ENCODE measurements at places on chromosomes 4 and X.

DNA sequence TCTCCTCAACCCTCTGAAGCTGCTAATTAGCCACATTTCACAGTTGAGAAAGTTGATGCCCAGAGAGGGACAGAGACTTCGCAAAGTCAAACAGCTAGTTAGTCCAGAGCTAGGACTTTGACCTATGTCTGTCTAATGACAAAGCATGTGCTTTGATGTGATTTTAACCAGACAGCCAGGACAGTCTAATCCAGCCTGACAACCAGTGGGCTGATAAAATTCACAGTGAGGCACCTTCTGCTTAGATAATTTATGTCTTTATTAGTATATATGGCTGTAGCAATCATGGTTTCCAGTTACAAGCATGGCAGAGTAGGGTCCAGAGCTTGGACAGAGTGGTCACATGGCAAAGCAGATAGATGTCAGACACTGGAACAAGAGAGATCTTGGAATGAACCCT, 133.6 kb upstream of the C1QTNF7 start:
- DNase-seq, result no peak

GRCh38 chrX:40877887-40878286, 142.5 kb upstream of the MED14 start:
- DNase-seq, result no peak

- DNase-seq, result no peak
These were observed 21.0 kb upstream of the THOC2 start for GRCh38 chrX:123753656-123754350.

- no peak for DNase-seq
These were observed 5.8 kb downstream of the TIFA start for GRCh38 chr4:112279882-112280315.

DNA sequence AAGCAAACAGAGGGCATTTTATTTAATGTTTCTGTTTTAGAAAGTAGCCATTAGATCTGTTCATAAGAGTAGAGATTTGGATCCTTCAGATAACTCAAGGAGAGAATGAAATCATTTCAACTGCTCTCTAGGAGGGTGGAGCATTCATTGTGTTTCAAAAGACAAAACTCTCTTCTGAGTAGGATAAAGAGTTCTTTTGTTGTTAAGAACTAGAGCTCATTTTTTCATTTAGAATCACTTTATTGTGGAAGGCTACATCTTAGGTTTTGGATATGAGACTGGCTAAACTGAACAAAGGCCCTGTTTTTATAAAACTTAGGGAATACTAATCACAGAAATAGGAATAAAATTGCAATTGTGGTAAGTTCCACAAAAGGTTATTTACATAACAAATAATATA, 193.9 kb upstream of the PCDH10 start:
- no peak for DNase-seq

- DNase-seq, result no peak
These were observed 196.5 kb downstream of the ARHGAP10 start for GRCh38 chr4:147928400-147928799.

DNA sequence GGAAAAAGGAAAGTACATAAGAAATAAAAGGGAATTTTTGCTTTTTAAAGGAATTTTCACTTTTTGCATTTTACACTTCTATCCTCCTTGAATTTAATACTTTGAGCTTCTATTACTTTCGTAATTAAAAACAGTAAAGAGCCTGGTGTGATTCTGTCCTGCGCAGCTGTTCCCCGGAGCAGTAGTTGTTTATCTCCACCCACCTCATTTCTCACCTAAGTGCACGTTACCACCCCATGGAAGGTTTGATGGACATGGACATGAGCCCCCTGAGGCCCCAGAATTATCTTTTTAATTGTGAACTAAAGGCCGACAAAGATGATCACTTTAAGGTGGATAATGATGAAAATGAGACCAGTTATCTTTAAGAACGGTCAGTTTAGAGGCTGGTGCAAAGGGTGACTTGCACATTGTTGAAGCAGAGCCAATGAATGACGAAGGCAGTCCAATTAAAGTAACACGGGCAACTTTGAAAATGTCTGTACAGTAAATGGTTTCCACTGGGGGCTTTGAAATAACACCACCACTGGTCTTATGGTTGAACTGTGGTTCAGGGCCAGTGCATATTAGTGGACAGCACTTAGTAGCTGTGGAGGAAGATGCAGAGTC, 52.1 kb upstream of the TEX13D start:
- DNase-seq, result no peak

- no peak for DNase-seq
These were observed 7.9 kb upstream of the KLHL8 start for GRCh38 chr4:87228262-87228860.

DNA sequence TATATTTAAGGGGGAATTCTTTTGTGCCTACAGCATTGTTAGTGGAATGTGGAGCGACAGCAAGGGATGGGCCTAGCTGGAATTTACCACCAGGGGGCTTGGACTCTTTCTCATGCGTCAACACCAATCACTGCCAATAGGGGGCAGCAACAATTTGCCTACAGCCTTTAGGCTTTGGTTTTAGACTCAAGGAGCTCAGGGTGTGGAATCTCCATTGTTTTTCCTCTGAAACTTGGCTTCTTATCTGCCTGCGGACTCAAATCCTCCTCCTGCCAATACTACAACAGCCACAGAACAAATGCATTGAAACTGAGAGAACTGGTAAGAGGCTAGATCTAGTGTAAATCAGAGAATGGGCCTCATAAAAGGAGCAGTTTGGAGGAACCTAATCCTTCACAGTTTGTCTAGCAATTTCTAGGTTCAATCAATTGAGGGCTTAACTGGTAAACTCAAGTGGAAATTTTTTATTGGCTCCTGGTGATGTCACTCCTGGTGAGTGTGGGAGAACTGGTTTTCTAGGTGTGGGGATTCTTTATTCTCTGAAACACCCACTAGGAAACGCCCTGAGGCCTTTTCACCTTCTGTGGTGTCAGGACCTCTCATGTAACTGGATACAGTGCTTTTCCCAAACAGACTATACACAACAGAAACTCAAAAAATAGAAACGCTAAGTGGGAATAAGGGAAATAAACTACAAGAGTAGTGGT, 27.9 kb upstream of the TMSB4X start:
- peak; percentile 51 for DNase-seq

DNA sequence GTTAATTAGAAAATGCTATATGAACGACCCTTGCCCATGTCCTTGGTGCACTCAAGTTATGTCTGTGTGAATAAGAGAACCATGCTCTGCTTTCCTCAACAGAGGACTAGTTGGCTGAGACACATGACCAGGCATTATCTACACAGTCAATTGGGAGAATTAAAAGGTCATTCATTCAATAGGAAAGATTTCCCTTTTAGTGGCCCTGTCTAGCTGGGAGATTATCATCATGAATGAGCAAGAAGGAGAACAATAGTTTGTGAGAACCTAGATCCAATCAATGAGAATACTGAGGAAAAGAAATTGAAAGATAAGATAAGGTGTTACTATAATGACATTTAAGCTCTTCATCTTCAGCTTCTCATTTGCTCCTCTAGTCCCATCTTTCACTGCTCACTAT, 1033.4 kb upstream of the LCORL start:
- no peak for DNase-seq

DNA sequence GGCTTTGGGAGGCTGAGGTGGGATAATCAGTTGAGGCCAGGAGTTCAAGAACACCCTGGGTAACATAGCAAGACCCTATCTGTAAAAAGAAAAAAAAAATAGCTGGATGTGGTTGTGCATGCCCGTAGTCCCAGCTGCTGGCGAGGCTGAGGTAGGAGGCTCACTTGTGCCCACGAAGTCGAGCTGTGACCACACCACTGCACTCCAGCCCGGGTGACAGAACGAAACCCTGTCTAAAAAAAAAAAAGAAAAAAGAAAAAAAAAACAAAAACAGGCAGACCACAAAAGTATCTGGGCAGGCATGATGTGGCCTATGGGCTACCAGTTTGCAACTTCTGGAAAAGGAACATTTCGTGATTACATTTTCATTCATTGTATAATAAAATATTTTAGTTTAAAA, 38.1 kb upstream of the RASGEF1B start:
- no peak for DNase-seq

- no peak for DNase-seq
These were observed 1.6 kb upstream of the SETD7 start for GRCh38 chr4:139557556-139558110.

DNA sequence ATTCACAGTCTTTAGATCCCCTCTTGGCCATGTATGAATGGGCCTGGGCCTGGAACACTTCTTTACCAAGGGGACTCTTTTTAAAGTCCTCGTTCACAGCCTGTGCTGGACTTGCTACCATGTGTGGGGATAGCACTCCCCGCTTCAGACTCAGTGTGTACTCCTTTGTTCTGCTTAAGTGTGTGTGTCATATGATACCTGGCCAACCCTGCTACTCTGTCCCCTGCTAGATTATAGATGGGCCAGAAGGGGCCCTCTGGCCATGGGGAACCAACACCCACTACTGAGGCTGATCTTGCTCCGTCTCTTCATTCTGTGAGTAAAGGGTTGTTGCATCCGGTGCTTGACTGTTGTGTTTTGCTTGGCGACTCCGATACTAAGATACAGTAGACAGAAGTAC, 8.0 kb downstream of the CCDC110 start:
- DNase-seq, result no peak

DNA sequence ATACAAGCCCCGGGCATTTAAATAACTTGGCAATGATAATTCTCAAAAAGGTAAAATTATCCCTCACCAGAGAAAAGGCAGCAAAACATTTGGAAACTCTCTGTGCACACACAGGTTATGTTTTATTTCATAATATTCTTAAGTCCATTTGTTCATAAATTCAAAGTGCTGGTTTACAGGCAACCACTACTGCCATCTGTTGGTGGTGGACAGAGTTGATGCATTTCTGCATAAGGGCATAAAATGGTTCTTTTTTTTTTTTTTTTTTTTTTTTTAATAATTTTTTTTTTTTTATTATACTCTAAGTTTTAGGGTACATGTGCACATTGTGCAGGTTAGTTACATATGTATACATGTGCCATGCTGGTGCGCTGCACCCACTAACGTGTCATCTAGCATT, 31.5 kb upstream of the IL21 start:
- DNase-seq, result no peak

GRCh38 chr4:55184600-55185523, 59.5 kb upstream of the KDR start:
- no peak for DNase-seq

DNA sequence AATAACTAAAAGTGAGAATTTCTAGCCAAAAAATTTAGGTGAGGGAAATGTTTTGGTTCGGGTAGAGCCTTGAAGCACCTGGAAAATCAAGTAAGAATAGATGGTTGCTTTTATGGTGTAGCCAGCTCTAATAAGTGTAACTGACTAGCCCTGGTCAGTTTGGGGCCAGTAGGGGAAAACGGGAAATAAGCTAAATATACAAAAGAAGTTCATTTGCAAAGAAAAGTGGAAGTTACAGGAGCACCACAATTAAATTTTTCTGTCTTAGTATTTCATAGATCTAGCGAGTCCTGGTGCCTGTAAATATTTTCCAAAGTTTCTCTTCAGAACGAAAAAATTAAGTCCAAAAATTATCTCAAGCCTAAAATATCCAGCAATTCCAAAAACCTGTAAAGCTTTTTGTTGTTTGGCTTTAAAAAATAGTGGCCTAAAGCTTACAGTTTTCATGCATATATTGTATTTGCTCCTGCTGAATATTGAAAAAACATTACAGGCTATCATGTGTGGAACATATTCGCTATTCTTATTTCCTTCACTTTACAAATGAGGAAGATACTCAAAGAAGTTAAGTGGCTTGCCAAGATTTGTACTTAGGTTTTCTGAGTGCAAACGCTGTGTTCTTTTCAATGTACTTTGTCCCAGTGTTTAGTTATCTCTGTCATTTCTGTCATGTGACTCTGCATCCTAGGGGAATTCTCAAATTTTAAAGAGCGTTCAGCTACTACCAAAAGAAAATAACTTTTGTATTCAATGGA, 7.3 kb upstream of the PTPN13 start:
- no peak for DNase-seq

DNA sequence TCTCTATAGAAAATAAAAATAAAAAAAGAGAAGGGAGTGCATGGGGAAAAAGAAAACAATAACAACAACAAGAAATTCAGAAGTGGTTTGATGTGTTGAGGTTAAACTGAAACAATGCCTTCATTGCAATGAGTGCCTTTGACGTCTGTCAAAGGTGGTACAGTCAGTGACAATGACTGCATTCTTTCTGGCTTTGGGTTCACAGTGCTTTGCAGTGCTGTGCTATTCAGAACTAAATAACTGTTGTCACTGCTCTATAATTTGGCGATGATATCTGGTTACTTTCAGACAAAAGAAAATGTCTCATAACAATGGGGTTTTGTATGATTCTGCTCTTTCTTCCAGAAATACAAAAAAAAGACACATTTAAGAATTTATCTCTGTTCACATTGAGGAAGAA, 488.6 kb upstream of the MAGEB2 start:
- no peak for DNase-seq

DNA sequence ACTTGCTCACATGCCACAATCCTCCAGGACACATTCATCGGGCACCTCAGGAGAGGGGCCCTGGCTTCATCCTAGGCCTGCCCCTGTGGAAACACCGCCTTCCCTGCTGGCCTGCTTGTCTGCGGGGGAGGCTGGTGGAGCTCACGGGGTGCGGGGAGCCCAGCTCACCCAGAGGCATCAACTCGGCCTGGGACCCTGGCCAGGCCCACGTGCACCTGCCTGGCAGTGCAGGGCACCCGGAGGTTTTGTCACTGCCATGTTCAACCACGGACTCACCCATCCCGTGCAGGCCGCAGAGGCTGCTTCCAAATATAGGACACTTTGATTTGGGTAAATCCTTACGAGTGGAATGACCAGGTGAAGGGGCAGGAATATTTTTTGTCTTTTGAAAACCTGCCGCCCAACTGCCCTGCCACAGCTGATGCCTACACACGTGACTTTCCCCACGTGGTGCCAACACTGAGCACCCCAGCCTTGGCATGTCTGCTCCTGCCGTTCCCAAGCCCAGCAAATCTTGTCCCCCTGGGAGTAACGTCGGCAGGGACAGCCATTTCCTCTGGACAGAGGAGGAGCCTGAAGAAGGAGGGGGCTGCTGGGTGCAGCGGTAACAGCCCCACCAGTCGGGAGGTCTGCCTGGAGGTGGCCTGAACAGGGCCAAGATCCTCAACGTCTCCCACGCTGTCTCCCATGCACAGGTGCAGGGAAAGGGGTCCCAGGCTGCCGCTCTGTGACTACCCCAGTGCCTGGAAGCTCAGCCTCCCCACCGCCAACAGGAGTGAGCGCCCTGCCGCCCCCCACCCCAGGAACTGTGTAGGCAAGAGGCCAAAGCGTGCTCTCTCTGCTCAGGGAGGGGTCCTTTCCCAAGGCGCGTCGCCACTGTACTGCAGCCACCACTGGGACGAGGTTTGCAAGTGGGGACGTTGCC, 8.5 kb downstream of the MXD4 start:
- no peak for DNase-seq

DNA sequence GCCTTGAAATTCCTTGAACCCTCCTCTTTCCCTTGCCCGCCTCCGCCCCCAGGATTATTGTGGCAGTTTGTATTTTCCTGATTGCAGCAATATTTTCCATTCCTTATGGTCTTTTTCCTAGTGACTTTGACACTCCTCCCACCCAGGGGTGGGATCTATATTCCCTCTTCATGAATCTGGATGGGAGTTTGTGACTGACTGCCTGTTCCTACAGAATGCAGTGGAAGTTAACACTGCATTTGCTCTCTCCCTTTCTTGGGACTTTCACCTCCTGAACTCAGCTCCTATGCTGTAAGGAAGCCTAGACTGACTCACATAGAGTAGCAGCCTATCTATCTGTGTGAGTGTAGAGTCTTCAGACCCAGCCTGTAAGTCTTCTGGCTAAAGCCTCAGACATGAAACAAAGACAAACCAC, 2.2 kb downstream of the FUNDC2 start:
- no peak for DNase-seq

GRCh38 chr4:183503497-183504063, 1.3 kb upstream of the ING2 start:
- peak; percentile 2 for DNase-seq

- no peak for DNase-seq
These were observed 71.1 kb downstream of the DCLK2 start for GRCh38 chr4:150149381-150149780.

GRCh38 chrX:108310506-108310905, 127.7 kb downstream of the COL4A6 start:
- DNase-seq, result no peak
